ENCODE measurements at places on chromosomes 2 and 18.

DNA sequence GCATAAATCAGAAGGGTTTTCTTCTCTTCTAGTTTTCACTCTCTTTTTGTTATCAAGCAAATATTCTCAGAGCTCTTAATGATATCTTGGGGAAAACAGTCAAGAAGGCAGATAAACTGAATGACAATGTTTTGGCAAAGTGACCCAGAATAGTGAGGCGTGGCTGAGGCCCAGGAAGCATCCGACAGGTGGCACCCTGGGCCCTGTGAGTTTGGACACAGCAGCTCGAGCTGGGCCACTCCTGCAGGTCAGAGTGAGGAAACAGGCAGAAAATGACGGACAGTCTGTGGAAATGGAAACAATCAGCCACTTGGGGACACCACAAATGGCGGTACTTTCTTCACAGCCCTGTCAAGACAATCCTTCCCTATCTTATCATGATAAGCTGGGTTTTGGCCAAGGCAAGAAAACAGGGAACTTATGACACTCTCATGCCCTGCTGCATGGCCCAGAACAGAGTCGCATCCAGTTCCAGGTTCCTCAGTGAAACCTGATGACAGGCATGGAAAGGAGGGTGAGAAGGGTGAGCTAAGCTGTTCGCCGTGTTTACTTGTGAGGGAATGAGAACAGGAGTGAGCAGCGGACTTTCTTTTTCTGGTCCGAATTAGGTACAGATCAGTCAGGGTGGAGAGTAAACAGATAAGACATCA lies 32.1 kb downstream of the MRPL44 start:
- DNase-seq: no peak

GRCh38 chr2:240578110-240578450 lies 8.5 kb upstream of the CAPN10 start:
- DNase-seq: no peak

GRCh38 chr2:68925295-68925896 lies 27.3 kb downstream of the GKN2 start:
- DNase-seq: peak; percentile 30

GRCh38 chr18:24006712-24007313 lies 7.7 kb upstream of the TTC39C start:
- no peak for DNase-seq

- peak; percentile 63 for DNase-seq
Observed at GRCh38 chr2:231554748-231555545, 24.7 kb upstream of the NMUR1 start.

- no peak for DNase-seq
Observed at GRCh38 chr2:30437809-30438548, 9.1 kb upstream of the LCLAT1 start.

DNA sequence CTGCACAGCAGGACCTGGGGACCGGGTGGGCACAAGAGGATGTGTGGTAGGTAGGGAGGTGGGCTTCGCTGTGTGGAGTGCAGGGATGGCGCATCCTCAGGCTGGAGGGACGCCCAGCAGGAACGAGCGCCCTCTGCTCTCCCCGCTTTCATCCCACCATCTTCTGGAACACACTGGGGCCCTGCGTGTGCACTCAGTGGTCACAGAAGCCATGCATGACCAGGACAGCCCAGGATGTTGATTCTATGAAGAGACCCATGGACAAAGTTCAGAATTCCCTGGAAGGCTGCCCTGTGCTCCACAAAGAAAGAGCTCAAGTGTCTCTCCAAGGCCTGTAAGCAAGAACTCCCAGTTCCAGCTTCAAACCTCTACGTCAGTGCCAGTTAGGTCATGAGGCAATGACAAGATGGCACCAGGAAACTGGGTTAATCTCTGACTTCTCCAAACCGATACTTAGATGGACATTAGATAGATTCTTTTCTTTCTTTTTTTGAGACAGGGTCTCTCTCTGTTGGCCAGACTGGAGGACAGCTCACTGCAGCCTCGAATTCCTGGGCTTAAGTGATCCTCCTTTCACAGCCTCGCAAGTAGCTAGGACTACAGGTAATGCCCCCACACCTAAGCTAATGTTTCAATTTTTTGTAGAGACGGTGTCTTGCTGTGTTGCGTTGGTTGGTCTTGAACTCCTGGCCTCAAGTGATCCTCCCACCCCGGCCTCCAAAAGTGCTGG lies 3.4 kb downstream of the SLC66A2 start:
- DNase-seq: no peak

- DNase-seq: no peak
Observed at GRCh38 chr2:132671151-132671835, 1.3 kb upstream of the LYPD1 start.

DNA sequence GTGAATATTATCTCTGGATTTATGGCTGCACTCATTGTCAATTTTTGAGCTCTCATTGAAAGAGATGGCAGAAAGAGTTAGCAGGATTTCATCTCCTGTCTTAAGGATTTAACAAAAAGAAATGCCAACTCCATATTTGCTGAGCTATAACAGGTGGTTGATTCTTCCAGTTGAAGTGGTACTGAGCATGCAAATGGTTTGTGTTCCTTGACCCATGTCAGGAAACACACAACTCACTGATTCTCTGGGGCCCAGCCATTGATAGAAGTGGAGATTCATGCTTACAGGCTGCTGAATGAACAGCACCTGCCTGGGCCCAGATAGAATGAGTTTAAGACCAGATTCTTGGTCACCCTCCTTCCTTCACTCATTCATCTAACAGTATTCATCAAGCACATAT lies 128.8 kb downstream of the CERS6 start:
- no peak for DNase-seq

- DNase-seq: no peak
Observed at GRCh38 chr2:173395567-173396351, 41.1 kb downstream of the CDCA7 start.

- DNase-seq: no peak
Observed at GRCh38 chr2:204184226-204184625, 247.7 kb downstream of the ICOS start.

GRCh38 chr2:7773362-7774360 lies 856.4 kb downstream of the RNF144A start:
- DNase-seq: peak; percentile 52

DNA sequence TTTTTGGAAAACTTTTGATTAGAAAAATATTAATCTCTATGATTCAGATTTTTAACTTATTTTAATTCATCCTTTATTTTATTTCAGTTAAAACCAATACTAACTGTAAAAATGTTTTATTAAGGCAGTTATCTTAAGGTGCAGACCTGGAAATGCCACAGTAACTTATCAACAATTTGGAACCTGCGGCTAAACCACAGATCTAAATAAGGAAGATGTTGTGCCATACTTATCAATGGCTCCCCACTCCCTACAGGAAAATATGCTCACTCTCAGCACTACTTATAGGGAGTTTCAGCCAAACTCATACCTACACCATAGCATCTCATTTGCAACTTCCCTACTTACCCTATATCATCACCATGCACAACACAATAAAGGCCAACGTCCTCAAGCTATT lies 226.9 kb upstream of the KYNU start:
- DNase-seq: no peak

DNA sequence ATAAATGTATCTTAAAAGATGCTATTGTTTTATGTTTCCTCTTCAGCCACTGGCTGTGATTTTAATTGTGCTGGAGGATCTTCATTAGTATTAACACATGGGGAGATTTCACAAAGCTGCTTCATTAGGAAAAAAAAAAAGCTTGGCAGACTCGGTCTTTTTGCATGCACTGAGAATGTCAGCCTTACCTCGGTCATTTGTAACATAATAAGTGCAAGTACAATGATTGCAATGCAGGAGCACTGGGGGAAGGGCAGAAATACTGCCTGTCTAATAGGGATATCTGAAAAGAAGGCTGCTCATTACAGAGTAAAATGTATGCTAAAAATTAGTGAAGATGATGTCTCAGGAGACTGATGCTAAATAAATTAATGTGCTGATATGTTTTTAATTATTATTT lies 1.3 kb upstream of the BAZ2B start:
- DNase-seq: no peak
